Stimulated activated CD4-positive, alpha-beta T cell treated with anti-CD3 and anti-CD28 coated beads, Interleukin-1b, Interleukin-23, amount 100 ng/mL, for 1 hour (primary cell): ENCODE measurements at places on chromosomes 2 and 18.

- no peak for DNase-seq
Observed at GRCh38 chr2:29742656-29743055, 178.7 kb downstream of the ALK start.

DNA sequence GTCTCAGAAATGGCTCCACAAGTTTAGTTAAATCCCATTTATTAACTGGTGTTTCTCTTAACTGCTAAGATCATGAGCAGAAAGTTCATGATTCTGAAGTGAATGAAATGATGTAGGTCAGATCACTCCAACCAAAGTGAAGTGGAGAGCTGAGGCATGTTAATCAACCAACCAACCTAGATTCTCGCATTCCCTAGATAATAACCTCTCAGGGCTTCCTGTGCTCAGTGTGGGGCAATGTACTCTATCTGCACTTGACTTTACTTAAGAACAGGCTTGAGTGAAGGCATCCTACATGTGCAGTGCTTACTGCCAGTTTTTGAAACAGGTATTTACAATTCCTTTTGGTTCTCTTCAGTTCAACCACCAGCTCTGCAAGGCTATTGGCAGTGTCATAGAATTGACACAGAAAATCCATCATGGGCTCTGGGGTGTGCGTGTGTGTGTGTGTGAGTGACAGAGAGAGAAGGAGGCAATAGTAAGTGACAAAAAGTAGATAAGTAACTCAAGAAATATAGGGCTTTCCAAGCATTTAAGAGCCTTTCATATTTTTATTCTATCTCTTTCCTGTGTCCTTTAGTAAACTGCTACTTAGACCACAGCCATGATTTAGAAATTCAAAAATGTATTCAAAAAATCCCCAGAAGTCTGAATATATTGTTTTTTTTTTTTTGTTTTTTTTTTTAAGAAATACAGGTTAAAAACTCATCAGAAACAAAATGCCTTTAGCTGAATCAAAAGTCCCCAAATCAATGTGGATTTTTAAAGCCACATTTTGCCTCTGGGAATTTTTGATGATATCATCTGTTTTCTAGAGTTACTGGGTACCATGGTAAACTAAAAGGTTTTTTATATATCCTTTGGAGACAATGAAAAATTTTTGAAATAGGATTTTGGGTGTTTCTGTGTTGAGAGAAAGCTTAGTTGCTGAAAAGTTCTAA is 28.6 kb downstream of the DOCK10 start:
- no peak for DNase-seq

DNA sequence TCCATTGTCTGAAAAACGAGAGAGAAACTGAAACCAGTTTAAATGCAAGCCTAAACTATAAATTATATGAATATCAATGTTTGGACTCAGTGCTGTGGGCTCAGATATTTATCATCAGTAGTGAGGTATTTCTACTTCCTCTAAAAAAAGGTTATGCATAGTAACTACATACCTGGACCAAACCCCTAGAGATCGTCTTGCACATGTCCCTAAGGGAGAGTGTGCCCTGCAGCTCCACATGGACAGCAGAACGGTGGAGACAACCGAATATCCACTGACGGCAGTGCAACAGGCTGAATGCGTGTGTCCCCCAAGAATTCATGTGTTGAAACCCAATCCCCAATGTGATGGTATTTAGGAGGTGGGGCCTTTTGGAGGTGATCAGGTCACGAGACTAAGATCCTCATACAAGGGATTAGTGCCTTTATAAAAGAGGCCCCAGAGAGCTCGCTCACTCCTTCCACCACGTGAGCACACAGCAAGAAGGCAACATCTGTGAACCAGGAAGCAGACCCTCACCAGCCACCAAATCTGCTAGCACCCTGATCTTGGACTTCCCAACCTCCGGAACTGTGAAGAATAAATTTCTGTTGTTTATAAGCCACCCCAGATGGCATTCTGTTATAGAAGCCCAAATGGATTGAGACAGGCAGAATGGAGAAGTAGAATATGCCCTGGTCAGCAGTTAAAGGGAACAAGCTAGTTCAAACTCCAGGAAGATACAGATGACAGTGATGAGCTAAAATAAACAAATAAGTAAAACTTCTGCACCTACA is 208.4 kb downstream of the ANAPC1 start:
- DNase-seq = no peak

DNA sequence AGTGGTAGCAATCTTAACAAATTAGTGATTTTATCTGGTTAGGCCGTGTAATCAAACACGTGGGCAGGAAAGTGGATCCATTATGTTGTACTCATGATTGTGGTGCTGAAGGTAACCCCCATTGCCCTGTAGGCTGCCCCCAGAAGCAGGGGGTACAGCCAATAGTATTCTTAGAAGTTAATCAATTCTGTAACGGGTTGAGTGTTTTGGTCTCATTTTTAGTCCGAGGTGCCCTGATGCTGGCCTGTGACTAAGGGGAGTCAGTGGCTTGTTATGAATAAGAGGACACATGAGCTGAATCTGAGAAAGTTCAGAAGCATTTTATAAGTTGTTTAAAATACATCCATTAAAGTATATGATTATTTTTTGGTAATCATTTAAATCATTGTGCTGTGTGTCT is 8.6 kb downstream of the EPAS1 start:
- DNase-seq = no peak

DNA sequence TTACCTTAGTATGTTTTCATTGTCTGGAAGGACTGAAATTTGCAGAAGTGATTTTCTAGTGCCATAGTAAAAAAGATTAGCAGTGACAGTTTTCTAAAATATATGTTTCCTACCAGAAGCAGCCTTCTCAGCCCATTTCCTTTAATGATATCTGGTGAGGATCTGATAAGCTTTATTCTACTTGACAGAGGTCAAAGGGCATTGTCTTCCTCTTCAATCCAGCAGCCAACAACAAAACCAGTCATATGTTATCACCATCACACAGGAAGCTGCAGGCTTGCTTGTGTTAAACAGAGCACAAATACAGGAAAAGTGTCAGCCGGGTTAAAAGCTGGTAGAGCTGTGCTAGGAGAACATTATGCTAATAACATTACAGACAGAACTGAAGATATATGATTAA is 35.6 kb upstream of the ZSWIM2 start:
- DNase-seq = no peak

DNA sequence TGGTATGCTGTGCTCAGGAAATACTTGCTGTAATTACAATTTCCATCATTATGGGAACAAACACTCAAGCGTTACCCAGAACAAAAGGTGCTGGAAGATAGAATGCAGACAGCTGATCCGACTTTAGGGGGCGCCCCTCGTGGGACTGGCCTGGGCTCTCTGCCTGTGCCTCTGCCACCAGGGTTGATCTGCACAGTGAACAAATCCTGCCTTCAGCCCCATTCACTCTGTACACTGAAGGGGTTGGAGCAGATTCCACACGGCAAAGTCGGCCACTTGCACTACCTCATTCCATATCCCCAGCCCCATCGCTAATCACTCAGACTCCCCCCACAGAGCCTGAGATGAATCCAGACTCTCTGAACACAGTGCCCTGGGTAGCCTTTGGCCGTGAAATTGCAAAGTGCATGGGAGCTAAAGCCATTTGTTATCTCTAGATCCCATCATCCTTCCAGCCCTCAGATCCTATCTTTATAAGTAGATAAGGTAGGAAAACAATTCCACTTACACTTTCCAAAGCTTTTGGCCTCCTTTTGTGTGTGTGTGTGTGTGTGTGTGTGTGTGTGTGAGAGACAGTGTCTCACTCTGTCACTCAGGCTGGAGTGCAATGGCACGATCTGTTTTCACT is 69.3 kb downstream of the INPP5D start:
- no peak for DNase-seq

- no peak for DNase-seq
Observed at GRCh38 chr2:189541591-189541990, 39.0 kb downstream of the SLC40A1 start.

GRCh38 chr18:631560-631959 is 25.9 kb upstream of the TYMS start:
- no peak for DNase-seq

DNA sequence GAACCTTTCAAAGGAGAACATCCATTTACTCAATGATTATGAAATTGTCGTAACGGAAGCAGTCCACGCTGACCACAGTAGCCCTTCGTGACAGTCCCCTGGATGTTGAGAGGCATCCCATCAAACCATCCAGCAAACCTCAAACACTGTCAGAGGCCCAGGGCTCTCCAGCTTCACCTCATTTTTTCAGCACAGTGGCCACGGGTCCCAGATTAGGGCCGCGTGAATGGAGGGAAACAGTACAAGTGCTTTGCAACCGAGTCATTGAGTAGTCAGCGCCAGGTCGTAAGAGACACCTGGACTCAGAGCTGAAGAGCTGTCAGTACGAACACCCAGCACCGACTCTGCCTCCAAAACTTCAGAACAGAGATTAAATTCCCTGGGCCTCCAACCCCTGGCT is 552.5 kb upstream of the SALL3 start:
- no peak for DNase-seq

GRCh38 chr2:180520921-180521581 is 459.4 kb upstream of the UBE2E3 start:
- no peak for DNase-seq

DNA sequence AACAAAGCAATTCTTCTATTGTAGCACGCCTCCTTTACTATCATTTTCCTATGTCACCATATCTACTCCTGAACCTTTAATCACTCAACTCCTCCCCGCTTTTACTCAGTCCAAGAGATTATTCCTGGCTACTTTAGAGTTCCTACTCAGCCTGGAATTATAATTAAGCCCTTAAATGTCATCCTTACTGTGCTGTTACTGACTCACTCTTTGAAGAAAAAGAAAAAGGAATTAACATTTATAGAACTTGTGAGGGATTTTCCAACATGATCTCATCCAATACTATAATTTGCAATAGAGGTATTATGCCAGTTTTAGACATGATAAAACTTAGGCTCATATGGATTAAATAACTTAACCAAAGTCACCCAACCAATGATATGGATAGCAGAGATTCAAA is 61.7 kb downstream of the CCDC88A start:
- DNase-seq = no peak

- no peak for DNase-seq
Observed at GRCh38 chr18:57581301-57581934, 5.1 kb downstream of the FECH start.

DNA sequence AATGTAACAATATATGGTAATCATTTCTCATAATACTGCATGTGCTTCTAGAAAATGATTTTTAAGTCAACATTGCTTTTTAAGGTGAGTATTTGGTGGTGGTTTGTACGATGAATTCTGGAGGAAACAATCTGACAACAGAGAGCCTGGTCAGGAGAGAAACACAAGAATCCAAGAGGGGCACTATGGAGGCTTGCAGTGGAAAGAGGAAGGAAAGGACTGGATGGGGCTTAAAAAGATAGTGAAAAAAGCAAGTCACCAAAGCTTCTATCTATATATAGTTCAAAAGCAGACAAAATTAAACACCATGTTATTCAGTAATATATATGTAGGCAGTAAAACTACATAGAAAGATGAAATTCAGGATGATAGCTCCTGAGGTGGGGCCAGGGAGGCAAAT is 109.4 kb upstream of the SERTAD2 start:
- DNase-seq = no peak

DNA sequence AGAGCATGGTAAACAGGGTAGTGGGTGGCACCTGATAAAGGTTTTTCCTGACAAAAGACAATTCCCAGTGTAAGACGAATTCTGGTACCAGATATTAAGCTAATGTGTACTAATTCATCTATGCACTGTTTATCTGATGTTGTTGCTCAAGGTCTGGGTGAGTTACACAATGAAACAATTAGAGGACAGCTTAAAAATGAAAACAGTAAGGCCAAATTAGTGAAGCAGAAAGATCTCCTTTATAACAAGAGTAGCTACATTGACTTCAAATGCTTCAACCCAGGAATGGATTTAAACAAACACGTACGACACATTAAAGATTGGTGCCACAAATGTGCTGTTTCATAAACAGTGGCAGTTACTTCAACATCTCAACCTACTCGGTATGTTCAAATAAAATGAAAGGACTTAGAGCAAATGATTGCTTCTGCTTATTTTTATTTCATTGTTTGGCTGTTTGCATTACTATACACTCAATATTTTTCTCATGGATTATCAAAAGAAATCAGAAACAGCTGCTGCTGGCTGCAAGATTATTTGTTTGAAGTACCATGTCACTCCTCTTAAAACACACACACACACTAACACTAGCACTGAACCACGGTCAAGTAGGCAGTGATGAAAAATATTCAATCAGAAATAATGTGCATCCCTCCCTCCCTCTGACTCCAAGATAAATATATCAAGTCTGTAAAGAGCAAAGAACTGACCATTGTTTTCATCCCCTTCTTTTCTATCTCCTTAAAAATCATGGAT is 94.4 kb upstream of the RND3 start:
- DNase-seq = no peak

- no peak for DNase-seq
Observed at GRCh38 chr2:51812138-51812866, 780.4 kb upstream of the NRXN1 start.

DNA sequence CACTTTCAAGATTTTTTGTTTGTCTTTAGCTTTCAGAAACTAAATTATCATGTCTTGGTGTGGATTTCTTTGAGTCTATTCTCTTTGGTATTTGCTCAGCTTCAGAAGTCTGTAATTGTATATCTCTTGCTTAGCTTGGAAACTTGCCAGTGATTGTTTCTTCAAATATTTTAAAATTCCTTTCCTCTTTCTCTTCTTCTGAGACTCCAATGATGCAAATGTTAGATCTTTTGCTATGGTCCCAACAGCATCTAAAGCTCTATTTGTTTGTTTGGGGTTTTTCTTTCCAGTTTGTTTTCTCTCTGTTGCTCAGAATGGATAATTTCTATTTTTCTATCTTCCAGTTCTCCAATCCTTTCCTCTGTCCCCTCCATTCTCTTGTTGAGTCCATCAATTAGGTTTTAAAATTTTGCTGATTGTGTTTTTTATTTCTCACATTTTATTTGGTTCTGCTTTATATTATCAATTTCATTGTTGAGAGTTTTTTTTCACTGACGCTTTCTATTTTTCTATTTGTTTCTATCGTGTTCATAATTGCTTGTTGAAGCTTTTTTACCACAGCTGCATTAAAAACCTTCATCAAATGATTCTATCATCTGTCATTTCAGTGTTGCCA is 81.5 kb upstream of the DAPL1 start:
- no peak for DNase-seq

GRCh38 chr2:63093502-63093901 is 42.9 kb downstream of the OTX1 start:
- DNase-seq = no peak

GRCh38 chr2:46502291-46502885 is 23.0 kb downstream of the TMEM247 start:
- no peak for DNase-seq

GRCh38 chr2:3033315-3033714 is 344.3 kb downstream of the EIPR1 start:
- DNase-seq = no peak

GRCh38 chr2:237012004-237012403 is 73.7 kb upstream of the COPS8 start:
- no peak for DNase-seq
